PC-9 (cell line): ENCODE measurements at places on chromosomes 2 and 18. TPM values are rescaled to one million over a fixed set of nuclear protein-coding genes. Genes with fewer than 3 reads are reported as not detected.
A peak's percentile ranks its signal among the peaks of the same experiment; 100 is the strongest.

DNA sequence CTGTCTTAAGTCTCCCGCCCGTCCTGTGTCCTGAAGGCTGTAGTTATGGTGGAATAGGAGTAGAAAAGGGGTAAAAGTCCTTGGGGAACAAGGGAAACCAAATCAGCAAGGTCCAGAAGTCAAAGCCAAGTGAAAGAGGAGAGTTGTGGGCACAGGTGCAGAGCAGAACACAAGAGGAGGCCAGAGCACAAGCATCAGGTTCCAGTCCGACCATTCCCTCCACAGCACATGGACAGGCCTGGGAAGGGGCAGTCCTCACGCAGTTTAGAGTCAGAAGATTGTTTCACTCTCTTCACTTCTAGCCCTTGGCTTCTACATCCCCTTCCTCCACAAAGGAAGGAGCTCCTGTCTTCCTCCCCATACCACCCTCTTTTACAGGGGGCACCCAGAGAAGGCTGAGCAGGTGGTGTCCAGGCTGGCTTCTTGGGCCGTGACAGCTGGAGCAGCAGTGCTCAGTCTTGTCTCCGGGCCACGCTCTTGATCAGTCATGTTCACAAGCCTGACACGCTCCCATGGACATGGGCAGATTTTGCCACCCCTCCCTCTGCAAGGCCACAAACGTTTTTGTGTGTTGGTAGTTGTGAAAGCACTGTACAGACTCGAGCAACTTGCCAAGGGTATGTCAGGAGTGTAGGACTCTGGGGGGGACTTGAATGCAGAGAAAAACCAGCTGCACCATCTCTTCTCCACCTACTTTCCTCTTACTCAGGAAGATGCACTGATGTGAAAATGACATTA, 138.5 kb upstream of the DAPL1 start:
- H3K36me3 ChIP-seq, result no peaks in the 10 kb centered on the region
- no peak overlapping the region for H3K4me3 ChIP-seq
- no peaks in the 10 kb centered on the region for H3K4me1 ChIP-seq
- no peak for DNase-seq
- H3K27me3 ChIP-seq, result no peaks in the 10 kb centered on the region

DNA sequence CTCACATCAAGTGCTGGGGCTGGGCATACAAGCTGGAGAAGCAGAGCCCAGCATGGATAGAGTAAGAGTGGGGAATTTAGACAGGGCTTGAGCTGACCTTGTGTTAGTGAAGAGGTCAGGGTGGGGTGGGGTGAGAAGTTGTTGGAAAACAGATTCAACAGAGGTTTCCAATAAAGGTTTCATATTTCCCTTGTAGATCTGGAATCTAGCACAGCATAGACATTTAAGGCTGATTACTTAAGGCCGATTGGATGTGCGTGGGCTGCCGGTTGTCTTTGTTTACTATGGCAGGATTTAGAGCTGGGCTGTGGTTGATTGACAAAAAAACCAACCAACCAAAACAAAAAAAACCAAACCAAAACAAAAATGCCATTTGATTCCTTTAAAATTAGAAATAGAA, 114.9 kb upstream of the SEC11C start:
- no peaks in the 10 kb centered on the region for H3K27me3 ChIP-seq
- no peaks in the 10 kb centered on the region for H3K36me3 ChIP-seq
- no peak overlapping the region for H3K27ac ChIP-seq
- no peak overlapping the region for H3K4me3 ChIP-seq
- DNase-seq, result no peak
- H3K4me1 ChIP-seq, result no peaks in the 10 kb centered on the region

DNA sequence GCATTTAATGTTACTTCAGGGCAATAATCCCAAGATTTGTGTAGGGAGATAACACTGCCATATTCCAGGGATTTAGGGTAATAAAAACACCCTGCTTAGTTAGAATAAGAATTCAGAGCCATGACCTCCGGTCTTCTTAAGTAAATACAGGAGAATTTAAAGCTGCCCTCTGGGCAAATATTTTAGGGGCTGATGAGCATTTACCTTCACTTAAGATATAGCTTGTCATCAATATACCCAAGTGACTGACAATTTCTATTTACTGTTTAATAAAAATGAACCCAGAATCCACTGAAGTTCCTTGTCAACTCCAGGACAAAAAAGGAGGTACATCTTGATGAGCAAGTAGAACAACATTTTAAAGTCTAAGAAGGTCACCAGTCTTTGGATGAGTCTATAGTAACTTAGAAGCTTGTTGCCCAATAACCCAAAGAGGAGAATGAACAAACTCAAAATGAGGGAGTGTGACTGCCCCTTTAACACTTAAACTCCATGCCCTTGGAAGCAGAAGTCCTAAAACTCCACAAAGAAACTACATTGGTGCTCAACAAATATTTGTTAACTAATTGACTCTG, 24.3 kb upstream of the IKZF2 start:
- no peaks in the 10 kb centered on the region for H3K27me3 ChIP-seq
- DNase-seq, result peak; percentile 43
- H3K36me3 ChIP-seq, result no peaks in the 10 kb centered on the region
- H3K4me1 ChIP-seq, result 0 out of 2 replicates have a peak, but pooled peaks cover 15% of the 10 kb centered on the region
- H3K4me3 ChIP-seq, result no peak overlapping the region

- no peak overlapping the region for H3K27ac ChIP-seq
- no peaks in the 10 kb centered on the region for H3K36me3 ChIP-seq
- no peak for DNase-seq
- H3K4me3 ChIP-seq, result no peak overlapping the region
- H3K4me1 ChIP-seq, result no peaks in the 10 kb centered on the region
These were observed 871.8 kb upstream of the NRXN1 start for GRCh38 chr2:51903728-51904127.

GRCh38 chr2:117856415-117857210, 42.1 kb downstream of the DDX18 start:
- H3K36me3 ChIP-seq, result no peaks in the 10 kb centered on the region
- peaks cover 23% of the 10 kb centered on the region for H3K27me3 ChIP-seq
- no peak overlapping the region for H3K4me3 ChIP-seq
- no peak overlapping the region for H3K27ac ChIP-seq

DNA sequence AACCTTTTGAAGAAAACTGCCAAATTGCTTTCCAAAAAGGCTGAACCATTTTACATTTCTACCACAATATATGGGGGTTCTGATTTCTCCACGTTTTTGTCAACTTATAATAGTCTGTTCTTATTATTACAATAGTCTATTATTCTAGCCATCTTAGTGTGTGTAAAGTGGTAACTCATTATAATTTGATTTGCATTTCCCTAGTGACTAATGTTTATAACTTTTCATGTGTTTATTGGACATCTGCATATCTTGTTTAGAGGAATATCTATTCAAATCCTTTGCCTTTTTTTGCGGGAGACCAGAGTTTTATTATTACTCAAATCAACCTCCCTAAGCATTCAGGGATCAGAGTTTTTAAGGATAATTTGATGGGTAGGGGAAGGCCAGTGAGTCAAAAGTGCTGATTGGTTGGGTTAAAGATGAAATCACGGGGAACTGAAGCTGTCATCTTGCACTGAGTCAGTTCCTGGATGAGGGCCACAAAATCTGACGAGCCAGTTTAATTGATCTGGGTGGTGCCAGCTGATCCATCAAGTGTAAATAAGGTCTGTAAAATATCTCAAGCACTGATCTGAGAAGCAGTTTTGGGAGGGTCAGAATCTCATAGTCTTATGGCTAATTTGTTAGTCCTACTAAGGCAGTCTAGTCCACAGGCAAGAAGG, 303.4 kb upstream of the NCKAP5 start:
- H3K36me3 ChIP-seq, result no peaks in the 10 kb centered on the region
- H3K27me3 ChIP-seq, result peaks cover 62% of the 10 kb centered on the region
- no peak overlapping the region for H3K27ac ChIP-seq

- no peak overlapping the region for H3K4me3 ChIP-seq
- H3K4me1 ChIP-seq, result no peaks in the 10 kb centered on the region
- H3K36me3 ChIP-seq, result no peaks in the 10 kb centered on the region
- no peak overlapping the region for H3K27ac ChIP-seq
- DNase-seq, result no peak
- no peaks in the 10 kb centered on the region for H3K27me3 ChIP-seq
These were observed 155.8 kb upstream of the ERBB4 start for GRCh38 chr2:212694398-212694797.

GRCh38 chr2:7703543-7704144, 786.4 kb downstream of the RNF144A start:
- no peaks in the 10 kb centered on the region for H3K4me1 ChIP-seq
- H3K36me3 ChIP-seq, result no peaks in the 10 kb centered on the region

DNA sequence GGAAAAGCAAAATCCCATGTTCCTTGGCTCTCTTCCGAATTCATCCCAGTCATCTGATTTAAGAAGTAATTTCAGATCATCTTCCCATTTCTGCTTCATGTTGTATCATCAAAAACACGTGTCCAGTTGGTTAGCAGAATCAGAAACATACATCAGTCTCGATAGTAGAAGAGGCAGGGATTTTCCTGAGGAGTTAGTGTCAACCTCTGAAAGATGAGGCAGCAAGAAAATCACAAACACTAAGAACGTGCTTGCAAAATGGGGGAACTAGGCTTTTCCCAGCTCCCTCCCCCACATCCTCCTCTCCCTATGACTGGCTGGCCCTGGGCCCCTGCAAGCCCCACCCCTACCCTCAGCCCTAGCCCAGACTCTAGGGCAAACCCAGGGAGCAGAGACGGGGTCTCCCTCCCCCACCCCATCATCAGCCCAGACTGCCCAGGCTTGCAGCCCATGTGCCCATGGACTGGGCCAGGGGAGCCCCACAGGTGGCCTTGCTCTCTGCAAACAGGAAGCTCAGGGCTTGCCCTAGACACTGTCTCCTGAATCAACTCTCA, 161.0 kb upstream of the ID2 start:
- no peak overlapping the region for H3K27ac ChIP-seq
- H3K4me3 ChIP-seq, result no peak overlapping the region
- H3K36me3 ChIP-seq, result no peaks in the 10 kb centered on the region
- H3K4me1 ChIP-seq, result no peaks in the 10 kb centered on the region

GRCh38 chr18:3906116-3906750, 456.3 kb downstream of the TGIF1 start:
- H3K36me3 ChIP-seq, result no peaks in the 10 kb centered on the region
- H3K27ac ChIP-seq, result no peak overlapping the region
- H3K4me1 ChIP-seq, result no peaks in the 10 kb centered on the region

DNA sequence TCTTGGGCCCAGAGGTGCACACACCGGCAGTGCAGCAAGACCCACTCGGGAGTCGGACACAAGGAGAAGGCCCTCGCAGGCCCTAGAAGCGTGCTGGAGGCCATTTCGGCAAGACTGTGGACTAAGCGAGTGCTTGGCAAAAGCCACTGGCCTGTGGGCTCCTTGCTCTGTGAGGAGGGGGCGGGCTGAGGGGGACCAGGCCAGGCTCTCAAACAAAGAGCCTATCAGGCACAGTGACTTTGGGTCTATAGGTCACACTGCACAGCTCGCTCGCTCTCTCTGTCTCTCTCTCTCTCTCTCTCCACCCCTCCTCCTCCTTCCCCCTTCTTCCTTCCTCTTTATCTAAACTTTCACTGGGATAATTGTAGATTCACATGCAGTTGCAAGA, 23.6 kb upstream of the ZCCHC2 start:
- no peaks in the 10 kb centered on the region for H3K27me3 ChIP-seq
- no peaks in the 10 kb centered on the region for H3K36me3 ChIP-seq
- no peaks in the 10 kb centered on the region for H3K4me1 ChIP-seq
- no peak overlapping the region for H3K27ac ChIP-seq
- DNase-seq, result no peak

GRCh38 chr2:174058026-174058425, 92.9 kb upstream of the SP3 start:
- 0 out of 2 replicates have a peak, but pooled peaks cover under 1% of the 10 kb centered on the region for H3K4me1 ChIP-seq
- no peak for DNase-seq
- H3K36me3 ChIP-seq, result no peaks in the 10 kb centered on the region
- no peak overlapping the region for H3K4me3 ChIP-seq
- H3K27me3 ChIP-seq, result no peaks in the 10 kb centered on the region
- no peak overlapping the region for H3K27ac ChIP-seq

DNA sequence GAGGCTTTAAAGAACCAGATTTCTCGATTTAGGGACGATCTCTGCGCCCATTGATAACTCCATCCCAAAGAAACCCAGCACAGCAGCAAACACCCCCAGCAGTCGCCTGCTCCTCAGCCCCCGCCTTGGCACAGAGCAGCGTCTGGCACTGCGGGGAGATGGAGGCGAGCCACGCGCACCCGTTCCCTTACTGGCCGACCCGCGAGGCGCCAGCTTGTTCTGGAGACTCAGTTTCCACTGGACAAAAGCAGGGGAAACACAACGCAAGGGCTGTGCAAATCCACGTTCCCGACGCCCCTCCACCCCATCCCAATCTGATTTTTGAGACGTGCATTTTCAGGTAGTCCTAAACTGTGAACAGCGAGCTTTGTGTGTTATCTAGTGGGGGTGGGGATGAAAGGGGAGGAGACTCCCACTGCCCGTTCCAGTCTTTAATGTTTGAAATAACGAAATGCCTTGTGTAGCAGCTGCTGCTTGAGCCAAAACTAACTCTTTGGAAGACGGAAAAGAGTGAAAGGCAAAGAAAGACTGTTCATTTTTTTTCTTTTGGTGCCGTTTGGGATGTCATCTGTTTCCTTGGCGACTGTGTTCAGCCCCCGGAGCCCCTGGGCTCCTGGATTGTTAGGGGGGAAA, 143.2 kb downstream of the MEIS1 start:
- H3K36me3 ChIP-seq, result no peaks in the 10 kb centered on the region
- H3K27ac ChIP-seq, result no peak overlapping the region
- no peak overlapping the region for H3K4me3 ChIP-seq

DNA sequence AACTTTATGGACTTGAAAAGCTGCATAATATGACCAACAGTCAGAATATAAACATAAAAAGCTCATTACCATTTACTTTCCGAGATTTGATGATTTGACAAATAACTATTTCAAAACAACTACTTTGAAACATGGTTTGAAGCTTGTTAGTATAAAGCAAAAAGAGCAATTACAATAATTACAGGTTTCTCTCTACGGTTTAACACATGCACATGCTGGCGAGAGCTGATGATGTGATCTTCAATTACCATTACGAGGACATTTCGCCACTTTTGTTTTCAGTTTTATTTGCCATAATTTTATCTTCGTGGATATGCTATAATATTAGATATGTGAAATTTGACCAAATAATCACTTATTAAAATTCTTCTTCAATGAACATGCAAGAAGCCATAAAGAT, 270.1 kb downstream of the TCF4 start:
- H3K36me3 ChIP-seq, result no peaks in the 10 kb centered on the region
- no peaks in the 10 kb centered on the region for H3K4me1 ChIP-seq
- no peak overlapping the region for H3K4me3 ChIP-seq
- H3K27me3 ChIP-seq, result no peaks in the 10 kb centered on the region
- no peak overlapping the region for H3K27ac ChIP-seq
- no peak for DNase-seq

- no peaks in the 10 kb centered on the region for H3K27me3 ChIP-seq
- H3K36me3 ChIP-seq, result peaks cover 38% of the 10 kb centered on the region
- no peaks in the 10 kb centered on the region for H3K4me1 ChIP-seq
- no peak overlapping the region for H3K27ac ChIP-seq
These were observed 42.7 kb downstream of the SMAD4 start for GRCh38 chr18:51072586-51073313.

- no peak overlapping the region for H3K4me3 ChIP-seq
- no peaks in the 10 kb centered on the region for H3K36me3 ChIP-seq
These were observed 30.3 kb upstream of the CCDC93 start for GRCh38 chr2:118044103-118044716.

GRCh38 chr2:62884514-62884913, 166.1 kb upstream of the OTX1 start:
- H3K4me1 ChIP-seq, result no peaks in the 10 kb centered on the region
- H3K27ac ChIP-seq, result no peak overlapping the region
- H3K36me3 ChIP-seq, result no peaks in the 10 kb centered on the region

Gene MAL
- total RNA-seq, result 146 and 171 TPM in 2 replicates

Gene HOXD13
- not detected in 2 replicates for total RNA-seq

Gene TMEFF2
- not detected in 2 replicates for total RNA-seq

Gene PDCL3
- total RNA-seq, result 22.7 and 23.5 TPM in 2 replicates

Gene EVX2
- total RNA-seq, result not detected in 2 replicates

Gene PGAP1
- 5.1 and 6.5 TPM in 2 replicates for total RNA-seq

Gene CTDP1
- total RNA-seq, result 16.0 and 18.6 TPM in 2 replicates
